ENCODE measurements at places on chromosomes 7 and 10.
A peak's percentile ranks its signal among the peaks of the same experiment; 100 is the strongest.

GRCh38 chr7:130349911-130350782, 5.5 kb downstream of the CPA5 start:
- DNase-seq, result no peak

DNA sequence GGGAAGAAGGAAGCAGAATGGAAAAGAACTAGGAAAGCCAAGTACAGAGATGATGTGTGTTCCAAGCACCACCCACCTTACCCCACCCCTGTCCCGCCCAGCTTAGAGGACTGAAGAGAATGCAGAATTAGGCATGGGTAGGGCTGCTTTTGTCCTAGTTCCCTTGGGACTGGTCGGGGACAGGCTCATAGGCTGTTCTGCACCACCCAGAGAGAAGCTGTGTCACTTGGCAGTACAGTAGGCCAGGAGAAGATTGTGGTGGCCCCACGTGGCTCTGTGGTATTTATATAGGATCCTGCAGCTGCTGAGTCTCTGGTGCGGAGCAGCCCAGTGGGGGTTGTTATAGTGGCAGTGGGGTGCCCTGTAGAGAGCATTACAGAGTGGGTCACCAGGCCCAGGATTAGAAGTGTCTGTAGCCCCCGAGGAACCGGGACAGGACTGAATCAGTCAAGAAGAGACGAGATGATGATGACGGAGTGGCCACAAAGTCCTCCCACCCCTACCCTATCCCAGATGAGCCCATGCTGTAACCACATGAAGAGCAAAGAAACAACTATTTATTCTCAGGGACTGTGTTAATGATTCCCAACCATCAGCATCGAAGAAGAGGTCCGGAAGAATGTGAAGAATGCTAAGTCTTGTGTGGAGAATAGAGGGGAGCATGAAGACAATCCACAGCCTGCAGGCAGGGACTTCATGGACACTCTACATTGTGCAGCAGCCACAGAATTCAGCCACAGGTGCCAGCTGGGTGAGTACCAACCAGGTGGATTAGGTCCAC, 88.9 kb downstream of the C1GALT1 start:
- DNase-seq, result no peak

- DNase-seq, result no peak
Observed at GRCh38 chr10:14618674-14619073, 156.0 kb downstream of the FAM107B start.

- DNase-seq, result no peak
Observed at GRCh38 chr10:97355571-97355975, 21.0 kb upstream of the FRAT2 start.

- DNase-seq, result no peak
Observed at GRCh38 chr10:25017661-25018060, 1.2 kb downstream of the THNSL1 start.

- DNase-seq, result peak; percentile 95
Observed at GRCh38 chr7:140696024-140696679, 356 bp upstream of the NDUFB2 start.

DNA sequence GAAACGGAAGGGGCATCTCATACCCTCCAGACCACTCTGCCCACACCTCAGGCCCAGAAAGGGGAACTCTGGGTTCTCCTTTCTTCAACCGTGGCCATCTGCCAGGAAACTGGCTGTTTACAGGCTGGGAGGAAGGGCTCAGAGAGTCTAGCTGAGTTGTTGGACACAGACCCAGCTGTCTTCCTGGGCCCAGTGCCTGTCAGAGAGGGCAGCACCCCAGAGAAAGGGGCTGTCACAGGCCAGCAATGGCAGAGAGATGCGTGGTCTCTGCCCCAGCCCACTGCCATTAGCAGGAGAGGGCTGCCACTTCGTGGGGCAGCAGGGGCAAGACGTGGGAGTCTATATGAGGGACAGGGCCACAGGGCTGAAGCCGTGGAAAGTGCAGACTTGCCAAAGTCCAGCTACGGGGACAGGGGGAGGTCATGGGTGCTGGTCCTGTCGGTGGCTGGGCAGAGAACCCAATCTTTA, 11.0 kb downstream of the GRID1 start:
- no peak for DNase-seq

GRCh38 chr7:140771826-140772225, 75.3 kb downstream of the NDUFB2 start:
- no peak for DNase-seq

DNA sequence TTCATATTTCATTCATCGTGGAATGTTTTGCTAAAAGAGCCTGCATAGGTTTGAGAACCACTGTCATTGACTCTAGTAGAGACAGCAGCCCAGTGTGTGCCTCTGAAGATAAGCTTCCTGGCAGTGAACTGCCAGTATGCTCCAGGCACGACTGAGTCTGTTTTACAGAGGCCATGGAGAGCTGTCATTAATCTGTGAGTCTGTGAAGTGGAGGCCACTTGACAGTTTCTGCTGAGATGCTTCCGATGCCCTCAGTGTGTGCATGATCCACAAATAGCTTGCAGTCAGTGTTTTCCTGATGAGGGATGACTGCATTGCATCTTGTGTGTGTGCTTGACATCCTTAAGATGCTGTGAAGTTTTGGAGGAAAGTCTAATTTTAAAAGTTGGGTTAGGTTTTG, 162.2 kb downstream of the PFKFB3 start:
- no peak for DNase-seq

GRCh38 chr7:127786184-127786583, 134.2 kb downstream of the SND1 start:
- no peak for DNase-seq

- DNase-seq, result no peak
Observed at GRCh38 chr7:93927585-93927984, 6.0 kb downstream of the GNG11 start.

GRCh38 chr10:129622736-129623135, 155.7 kb downstream of the MGMT start:
- DNase-seq, result no peak

DNA sequence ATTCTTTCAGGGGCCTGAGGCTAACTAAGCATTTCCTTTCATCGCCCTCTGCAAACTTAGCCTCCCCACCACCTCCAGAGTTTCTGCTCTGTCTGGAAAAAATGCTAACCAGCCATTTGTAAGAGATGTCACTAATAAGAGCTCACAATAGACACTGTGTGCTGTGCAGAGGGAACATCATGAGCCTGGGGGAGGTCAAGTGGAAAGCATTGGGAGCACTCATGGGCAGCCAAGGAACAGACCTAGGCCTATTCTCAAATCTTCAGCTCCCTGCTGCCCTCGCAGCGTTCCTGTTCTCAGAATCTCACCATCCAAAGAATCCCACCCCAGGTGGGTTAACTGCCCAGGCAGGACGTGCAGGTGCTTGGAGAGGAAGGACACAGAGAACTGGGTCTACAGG, 27.1 kb upstream of the GPAM start:
- DNase-seq, result no peak

- DNase-seq, result no peak
Observed at GRCh38 chr7:100556541-100556940, 17.2 kb downstream of the SAP25 start.

DNA sequence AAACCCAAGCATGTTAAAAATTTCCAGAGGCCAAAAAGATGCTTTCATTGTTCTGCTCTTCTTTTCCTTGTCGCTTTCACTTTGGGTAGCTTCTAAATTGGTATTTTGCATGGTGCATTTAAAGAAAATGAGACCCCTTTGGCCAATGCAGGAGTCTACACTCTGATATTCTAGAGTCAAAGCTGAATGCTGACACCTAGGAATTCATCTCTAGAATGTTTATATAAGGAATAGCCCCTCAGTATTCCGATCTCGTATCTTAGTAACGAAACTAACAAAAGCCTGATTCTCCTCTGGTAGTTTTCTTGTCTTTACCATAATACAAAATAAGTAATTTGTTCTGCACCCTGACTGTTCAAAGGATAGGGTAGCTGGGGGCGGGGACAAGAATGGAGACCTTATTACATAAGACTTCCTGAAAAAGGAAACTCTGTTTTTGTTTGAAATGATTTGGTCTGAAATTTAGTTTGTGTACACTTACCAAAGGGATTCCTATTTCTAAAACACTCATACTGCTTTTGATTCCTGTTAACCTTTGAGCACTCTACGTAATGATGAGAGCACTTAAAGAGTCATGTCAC, 17.1 kb downstream of the IKZF1 start:
- DNase-seq, result no peak

- DNase-seq, result no peak
Observed at GRCh38 chr7:137925754-137926153, 76.1 kb downstream of the CREB3L2 start.

GRCh38 chr10:91587710-91588638, 44.9 kb downstream of the PPP1R3C start:
- DNase-seq, result no peak

GRCh38 chr10:90418869-90419652, 438.8 kb downstream of the HTR7 start:
- DNase-seq, result no peak

DNA sequence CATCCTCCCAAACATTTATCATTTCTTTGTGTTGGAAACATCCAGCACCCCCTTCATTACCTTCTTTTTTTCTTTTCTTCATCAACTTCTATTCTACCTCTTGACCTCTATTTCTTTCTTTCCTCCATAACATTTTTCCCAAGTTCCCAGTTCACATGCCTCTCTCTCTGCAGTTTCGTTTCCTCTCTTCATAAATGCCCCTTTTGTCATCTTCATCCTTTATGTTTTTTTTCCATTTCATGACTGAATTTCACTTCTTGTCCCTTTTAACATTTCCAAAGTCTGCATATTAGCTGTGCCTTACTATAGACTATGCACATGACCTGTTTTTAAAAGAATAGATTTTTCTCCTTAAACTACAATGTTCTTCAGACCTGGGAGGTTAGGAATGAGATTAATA, 23.7 kb downstream of the CPN1 start:
- DNase-seq, result no peak

GRCh38 chr7:34596887-34597286, 61.1 kb upstream of the NPSR1 start:
- no peak for DNase-seq

- no peak for DNase-seq
Observed at GRCh38 chr7:90768301-90768700, 172.2 kb downstream of the CDK14 start.

DNA sequence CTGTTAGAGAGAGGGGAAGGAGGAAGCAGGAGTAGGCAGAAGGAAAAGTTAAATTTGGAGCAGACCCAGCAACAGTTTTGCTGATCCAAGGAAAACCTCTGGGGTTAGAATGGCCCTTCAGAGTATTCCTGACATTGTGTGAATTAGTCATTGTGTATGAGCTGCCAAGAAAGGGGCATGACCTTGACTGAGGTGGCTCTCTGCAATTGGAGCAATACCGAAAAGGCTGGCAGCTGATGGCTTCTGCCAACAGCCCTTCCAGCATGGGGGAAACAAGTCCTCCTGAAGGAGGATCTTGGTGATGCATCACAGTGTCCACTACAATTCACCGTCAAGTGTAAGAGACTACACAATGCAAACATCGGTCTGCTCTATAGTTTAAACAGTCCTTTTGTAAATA, 20.6 kb upstream of the WASL start:
- no peak for DNase-seq

DNA sequence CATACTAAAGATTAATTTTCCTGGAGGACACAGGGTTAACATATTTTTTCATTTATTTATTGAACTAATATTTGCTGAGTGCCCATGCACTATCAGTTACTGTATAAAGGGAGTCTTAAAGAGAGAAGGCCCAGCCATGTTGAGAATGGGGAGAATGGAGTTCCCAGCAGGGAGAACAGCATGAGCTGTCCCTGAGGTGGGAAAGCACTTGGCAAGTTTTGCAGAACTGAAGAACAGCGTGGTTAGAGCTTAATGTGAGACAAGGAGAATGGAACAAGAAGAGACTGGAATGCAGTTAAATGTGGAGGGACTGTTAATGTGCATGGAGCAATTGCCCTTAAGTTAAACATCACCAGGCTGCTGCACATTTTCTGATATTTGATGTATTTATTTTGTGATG, 435.4 kb downstream of the SUGCT start:
- no peak for DNase-seq

GRCh38 chr7:46160861-46161260, 239.8 kb upstream of the IGFBP3 start:
- no peak for DNase-seq

- DNase-seq, result peak; percentile 21
Observed at GRCh38 chr7:32502728-32503127, 7.4 kb downstream of the AVL9 start.

DNA sequence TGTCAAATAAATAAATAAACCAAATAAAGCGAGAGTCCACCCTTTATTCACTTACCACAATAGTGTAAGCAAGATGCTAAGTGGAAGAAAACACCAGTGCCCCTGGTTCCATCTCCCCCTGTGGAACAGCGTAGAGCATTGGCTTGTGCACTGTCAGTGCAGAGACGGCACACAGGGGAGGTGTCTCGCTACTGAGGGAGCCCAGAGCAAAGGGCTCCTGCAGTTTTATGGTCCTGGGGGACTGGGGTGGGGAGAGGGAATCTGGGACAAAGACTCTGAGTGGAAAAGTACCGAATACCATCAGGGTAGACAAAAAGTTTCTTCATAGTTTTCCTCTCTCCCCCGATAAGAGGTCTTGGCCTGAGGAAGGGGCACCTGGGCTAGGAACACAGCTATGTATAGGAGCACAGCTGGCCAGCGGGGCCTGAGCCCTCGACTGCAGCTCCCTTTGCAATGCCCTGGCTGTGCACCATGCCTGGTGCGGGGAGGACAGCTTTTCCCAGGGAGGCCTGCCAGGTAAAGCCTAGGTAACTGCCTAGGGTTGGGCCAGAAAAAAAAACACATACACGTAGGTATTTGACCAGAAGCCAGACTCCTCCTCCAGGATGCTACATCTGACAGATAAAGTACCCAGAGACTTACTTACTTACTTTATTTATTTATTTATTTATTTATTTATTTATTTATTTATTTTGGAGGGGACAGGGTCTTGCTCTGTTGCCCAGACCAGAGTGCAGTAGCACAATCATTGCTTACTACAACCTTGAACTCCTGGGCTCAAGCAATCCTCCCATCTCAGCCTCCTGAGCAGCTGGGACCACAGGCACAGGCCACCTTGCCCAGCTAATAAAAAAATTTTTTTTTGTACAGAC, 88.8 kb upstream of the KIF5B start:
- no peak for DNase-seq

DNA sequence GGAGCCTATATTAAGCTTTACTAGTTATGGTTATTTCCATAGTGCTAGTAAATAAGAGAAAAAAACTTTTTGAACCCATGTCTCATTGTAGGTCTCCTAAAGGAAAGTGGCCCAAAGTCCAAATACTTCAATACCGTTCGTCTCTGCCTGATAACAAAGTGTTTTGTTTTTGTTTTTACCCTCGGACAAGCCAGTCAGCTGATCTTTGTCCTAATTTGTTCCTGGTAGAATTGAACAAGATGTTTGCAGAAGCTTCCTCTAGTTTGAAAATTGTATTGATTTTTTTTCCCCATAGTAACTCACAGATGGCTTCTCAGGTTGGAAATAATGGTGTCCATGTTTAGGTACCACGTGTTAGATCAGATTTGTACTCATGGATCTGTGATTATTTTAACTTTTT, 335.8 kb upstream of the KAT6B start:
- no peak for DNase-seq

GRCh38 chr10:84321902-84322301, 6.5 kb upstream of the CCSER2 start:
- DNase-seq, result no peak
